ENCODE measurements at places on chromosomes 16 and 17.

GRCh38 chr17:50044483-50044882 is 11.4 kb upstream of the ITGA3 start:
- no peak for DNase-seq

DNA sequence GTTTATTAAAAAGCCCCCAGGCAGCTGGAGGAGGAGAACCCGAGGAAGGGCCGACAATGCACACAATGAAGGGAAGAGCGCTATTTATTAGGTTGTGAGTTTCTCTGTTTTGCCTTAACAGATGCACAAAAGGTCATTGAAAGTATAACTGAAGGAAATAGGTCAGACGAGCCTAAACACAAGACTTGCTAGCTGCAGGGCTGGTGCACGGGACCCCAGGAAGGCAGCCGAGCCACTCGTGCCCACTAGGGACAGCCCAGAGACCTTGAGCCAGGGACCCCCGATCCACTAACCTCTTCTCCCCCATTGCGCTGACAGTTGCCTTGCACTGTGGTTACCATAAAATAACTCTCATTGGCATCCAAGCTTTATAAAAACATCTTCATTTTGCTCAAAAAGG is 11.3 kb downstream of the LITAFD start:
- DNase-seq = no peak

DNA sequence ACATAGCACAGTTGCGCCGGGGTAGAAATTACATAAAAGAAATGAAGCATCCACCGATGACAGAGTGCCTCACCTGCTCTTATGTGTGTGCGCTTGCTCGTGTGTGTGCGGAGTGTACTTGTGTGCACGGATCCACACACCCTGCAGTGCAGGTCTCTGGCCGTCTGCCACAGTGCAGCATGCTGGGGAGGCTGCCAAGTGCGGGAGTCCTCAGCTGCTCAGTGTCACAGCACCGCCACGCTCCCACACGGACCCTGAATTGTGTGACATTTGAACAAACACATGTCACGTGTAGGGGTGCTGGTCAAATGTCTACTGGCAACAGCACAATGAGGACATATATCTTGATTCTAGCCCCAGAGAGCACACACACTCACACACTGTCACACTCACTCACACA is 243.0 kb upstream of the MYOCD start:
- no peak for DNase-seq

GRCh38 chr17:82287013-82287867 is 13.7 kb upstream of the CSNK1D start:
- no peak for DNase-seq

GRCh38 chr17:18891541-18891940 is 33.6 kb downstream of the PRPSAP2 start:
- DNase-seq = no peak

DNA sequence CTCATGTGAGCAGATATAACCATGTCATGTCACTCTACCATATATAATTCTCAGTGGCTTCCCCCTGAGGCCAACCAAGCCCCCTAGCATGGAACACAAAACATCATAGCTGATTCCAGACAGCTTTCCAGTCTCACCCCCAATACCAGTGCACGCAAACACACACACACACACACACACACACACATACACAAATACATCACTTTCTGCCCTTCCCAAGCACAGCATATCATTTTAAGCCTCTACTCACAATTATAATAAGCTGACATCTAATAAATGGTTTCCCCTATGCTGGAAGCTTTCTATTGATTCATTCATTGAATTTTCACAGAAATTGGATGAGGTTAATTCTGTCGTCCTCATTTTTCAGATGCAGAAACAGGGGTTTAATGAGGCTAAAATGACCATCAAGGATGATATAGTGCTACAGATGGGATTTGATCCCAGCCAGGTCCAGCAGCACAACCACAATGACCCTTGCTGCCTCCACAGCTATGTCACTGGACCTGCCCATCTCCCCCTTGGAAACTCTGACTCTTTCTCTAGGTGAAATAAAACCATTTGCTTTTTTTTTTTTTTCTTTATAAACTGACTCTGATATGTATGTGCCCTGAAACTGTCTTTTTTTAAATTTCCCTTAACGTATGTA is 131.1 kb downstream of the TMEM114 start:
- DNase-seq = no peak

- DNase-seq = no peak
Observed at GRCh38 chr16:68367030-68367429, 56.2 kb downstream of the PRMT7 start.

DNA sequence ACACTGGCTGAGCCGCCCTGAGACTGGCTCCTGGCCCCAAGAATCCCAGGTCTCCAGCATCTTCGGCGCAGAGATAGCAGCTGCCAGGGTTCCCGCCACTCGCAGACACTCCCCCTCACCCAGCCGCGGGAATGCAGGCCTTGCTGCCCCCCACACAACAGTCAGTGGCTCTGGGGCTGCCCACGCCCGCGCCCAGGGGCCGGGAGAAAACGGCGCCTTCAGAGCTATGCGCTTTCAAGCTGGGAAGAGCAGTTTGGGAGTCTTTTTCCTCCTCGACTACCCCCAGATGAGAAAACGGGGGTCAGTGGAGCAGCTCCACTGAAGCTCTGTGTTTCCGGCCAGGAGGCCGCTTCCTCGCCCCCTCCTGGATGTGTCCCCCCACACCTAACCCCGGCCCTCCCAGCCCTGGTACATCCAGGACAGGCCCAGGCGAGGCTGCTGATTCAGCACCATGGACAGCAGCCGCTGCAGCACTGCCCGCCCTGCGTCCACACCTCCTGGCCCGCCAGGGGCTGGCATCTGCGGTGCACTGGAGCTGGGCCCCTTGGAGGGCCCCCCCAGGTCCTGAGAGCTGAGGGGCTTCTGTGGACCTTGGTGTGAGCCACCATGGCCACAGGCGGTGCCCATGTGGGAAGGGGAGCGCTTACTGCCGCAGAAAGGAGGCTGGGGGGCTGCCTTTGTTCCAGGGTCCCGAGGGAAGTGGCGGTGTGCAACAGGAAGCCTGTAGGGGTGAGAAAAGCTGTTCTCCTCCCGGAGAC is 35.7 kb downstream of the CACNA1H start:
- no peak for DNase-seq

Measured in NCI-H510A treated with DMSO at 0.1 percent for 48 hours (cell line).